Caudate nucleus (tissue), 63 donors: ENCODE measurements at places on chromosomes 1 and 21.

DNA sequence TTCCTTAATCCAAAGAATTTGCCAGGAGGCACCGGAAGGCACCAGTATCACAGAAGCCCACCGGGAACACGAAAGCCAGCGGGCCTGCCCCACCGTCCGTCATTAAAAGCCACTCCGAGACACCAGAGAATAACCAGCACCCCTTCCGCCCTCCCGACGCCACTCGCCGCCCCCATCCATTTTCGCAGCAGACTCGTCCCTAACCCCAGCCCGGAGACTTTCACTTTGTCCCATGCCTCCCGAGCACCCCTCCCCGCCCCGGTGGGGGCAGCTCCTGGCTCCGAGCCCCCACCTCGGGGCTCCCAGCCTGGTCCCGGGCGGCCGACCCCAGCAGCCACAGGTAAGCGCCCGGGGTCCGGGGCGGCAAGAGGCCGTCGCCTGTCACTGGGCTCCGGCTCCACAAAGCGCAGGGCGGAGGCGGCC, 105.4 kb downstream of the SLC45A1 start:
- no peak for DNase-seq

- DNase-seq = no peak
Observed at GRCh38 chr1:154386643-154387352, 18.3 kb upstream of the IL6R start.

GRCh38 chr1:195745189-195746010, 862.8 kb downstream of the KCNT2 start:
- DNase-seq = no peak

DNA sequence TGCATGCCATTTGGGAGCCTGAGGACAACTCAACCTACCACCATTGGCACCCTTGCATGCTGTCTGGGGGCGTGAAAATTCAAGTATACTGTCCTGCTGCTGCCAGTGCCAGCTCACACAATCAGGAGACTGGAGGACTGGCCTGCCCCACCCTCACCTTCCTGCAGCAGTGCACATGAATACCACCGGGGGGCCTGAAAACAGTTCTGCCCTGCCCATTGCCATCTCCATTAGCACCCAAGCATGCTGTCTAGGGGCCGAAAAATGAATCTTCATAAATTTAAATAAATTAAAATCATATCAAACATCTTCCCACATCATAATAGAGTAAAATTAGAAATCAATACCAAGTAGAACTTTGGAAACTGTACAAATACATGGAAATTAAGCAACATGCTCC, 322.1 kb upstream of the TMPRSS15 start:
- no peak for DNase-seq

- DNase-seq = no peak
Observed at GRCh38 chr1:183180218-183180617, 5.8 kb upstream of the LAMC2 start.

DNA sequence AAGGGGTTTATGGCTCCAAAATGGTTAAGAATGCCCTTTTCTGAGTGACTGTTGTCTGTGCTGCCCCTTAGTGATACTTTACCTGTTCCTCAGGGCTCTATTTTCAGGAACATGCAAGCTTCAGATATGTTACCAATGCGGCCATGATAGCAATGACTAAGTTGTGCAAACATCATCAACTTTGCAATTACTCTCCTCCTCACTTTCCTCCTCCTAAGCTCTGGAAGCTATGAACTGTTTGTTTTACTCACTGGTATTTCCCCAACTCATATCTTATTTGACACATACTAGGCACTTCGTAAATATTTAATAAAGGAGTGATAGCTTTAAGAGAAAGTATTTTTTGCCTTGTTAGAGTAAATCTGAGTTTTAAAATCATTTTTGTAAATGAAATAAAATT, 53.8 kb downstream of the RWDD3 start:
- no peak for DNase-seq

- DNase-seq = no peak
Observed at GRCh38 chr1:153623101-153623500, 4.2 kb downstream of the S100A13 start.

- no peak for DNase-seq
Observed at GRCh38 chr1:181061891-181062835, 26.3 kb upstream of the IER5 start.

DNA sequence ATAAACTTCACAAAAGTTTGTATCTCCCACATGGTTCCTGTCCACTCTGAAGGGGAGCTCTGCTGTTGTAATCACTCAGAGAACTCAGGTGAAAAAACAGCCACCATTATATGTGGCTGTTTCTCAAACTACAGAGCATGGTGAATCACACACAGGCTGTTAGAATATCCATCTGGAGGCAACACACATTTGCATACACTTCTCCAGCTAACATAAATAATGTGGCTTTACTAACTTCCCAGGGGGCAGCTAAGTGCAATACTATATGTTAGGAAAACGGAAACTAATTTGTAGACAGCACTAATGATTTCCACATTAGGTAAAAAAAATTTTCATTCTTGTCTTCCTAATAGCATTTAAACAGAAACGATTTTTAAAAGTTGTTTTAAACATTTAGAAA, 49.3 kb downstream of the PTGFR start:
- no peak for DNase-seq

DNA sequence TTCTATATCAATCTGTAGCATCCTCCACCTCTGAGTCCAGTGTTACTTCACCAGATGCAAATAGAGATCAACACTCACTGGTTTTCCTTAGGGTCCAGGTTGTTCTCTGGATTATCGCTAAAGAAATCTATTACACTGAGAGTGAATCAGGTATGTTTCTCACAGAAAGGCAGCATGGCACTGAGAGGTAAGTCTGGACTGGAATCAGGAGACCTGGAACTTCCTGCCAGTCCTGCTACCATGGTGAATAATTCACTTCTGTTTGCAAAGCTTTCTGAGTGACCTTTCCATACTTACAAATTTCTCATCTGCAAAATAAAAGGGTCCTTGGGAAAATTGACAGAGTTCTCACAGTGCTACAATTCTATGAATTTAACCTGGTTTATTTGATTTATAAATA, 1583.3 kb downstream of the MRPL39 start:
- DNase-seq = no peak

GRCh38 chr1:28297826-28298225, 31.0 kb upstream of the MED18 start:
- no peak for DNase-seq
